ENCODE measurements at places on chromosomes 12 and 14.

DNA sequence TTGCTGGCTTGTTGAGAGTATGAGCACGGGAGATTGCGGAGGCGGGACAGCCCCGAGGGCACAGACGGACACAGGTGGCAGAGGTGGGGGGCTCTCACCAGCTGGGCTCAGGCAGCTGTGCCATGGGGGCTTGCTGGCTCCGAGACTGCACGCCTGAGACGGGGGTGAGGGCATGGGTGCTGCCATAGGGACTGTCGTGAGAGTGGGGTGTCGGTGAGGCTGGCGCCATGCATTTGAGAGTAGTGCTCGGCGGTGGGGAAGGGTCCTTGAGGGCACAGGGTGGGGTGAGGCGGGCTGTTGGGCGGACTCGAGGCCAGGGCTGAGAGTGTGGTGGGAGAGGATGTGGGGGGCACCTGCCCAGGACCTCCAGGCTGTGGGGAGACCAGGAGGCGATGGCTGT is 40.7 kb upstream of the TEX22 start:
- DNase-seq, result no peak

GRCh38 chr12:22733756-22734155 is 108.8 kb downstream of the ETNK1 start:
- DNase-seq, result no peak

- DNase-seq, result no peak
Measured at GRCh38 chr14:24312736-24313507, 1.6 kb downstream of the LTB4R start.

DNA sequence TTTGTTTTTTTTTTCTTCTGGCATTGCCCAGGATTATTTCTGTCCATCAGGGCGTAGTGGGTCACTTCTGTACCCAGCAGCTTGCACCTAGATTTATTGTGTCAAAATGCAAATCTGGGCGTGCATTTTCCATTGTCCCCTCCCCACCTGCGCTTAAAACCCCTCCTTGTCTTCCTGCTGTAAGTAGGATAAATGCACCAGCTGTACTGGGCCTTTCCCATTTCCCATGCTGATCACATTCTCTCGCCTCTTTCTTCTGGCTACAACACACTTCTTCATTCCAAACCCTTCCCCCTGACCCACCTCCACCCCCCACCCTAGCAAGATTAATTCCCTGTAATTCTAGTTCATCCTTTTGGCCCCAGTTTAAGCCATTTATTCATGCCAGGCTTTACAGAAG is 128.0 kb downstream of the ETV6 start:
- DNase-seq, result no peak

DNA sequence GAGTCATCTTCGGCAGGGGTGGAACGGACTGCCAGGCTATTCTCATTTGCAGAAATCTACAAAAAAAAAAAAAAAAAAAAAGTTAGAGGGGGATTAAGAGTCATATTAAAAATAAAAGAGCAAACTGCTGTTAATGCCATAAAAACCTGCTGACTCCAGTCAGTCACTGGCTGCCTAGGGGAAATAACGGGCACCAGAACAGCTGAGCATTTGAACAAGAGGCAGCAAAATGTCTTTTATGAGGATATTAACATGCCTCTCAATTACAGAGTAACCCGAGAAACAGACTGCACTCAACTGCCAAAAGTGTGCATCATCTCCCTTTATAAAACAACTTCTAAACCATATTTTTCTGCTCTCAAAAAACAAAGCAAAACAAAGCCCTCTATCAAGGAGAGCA is 28.7 kb upstream of the CERS5 start:
- no peak for DNase-seq

- no peak for DNase-seq
Measured at GRCh38 chr12:47034661-47035060, 44.8 kb upstream of the PCED1B start.

GRCh38 chr14:25904446-25904845 is 693.4 kb downstream of the NOVA1 start:
- DNase-seq, result no peak

GRCh38 chr12:50390316-50390741 is 6.1 kb downstream of the FAM186A start:
- DNase-seq, result no peak

- no peak for DNase-seq
Measured at GRCh38 chr14:96581902-96582301, 79.7 kb downstream of the PAPOLA start.

DNA sequence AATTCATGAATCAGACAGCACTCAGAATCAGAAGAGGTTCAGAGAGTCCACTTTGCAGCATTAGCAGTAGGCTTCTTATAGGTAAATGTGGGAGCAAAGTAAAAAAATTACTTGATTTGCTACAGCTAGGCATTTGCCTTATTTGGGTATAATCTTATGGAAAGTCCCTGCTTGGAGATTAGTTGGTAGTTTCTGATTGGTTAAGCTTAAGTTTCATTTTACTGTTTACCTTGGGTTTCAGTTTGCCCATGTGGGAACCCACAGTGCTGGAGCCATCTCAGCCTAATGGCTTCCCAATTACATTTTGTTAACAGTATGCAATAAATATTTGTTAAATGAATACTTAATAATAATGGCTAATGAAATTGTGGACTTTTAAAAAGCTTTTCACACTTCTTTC is 311.0 kb upstream of the FLRT2 start:
- no peak for DNase-seq

GRCh38 chr14:56715938-56716337 is 94.3 kb downstream of the OTX2 start:
- no peak for DNase-seq

DNA sequence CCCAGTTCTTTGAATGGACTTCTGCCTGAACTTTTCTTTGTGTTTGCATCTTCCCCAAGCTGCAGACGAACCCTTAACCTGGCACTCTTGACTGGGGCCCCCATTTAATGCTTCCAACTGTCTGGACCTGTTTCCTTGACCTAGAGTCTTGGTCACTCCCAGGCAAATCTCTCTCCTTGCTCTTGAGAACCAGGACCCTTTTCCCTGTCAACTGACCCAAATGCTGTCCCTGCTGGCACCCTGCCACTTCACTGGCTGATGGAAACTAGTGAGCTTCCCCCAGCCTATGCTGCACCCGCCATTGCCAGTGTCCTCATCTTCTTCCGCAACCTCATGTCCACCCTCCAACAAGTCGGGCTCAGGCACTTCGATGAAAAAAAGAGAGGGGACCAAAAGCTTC is 79.5 kb downstream of the PRIMA1 start:
- DNase-seq, result no peak
